ENCODE measurements at places on chromosomes 7 and 10.

DNA sequence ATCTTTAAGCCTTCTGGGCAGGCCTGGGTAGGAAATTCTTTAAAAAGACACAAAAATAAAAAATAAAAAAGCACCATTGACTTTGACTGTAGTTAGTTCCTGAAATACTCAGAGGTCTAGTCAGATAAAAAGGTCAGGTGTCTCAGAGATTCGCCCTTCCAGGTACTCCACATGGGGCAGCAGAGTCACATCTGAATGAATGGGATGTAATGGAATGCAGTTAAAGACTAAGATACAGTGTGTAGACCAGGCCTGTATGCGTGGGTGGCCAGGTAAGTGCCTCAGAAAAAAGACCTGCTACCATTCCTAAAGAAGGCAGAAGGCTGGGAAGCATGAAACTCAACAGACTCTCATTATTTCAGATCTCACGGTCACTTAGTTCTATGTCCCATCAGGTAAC lies 68.6 kb upstream of the SEM1 start:
- DNase-seq = no peak

DNA sequence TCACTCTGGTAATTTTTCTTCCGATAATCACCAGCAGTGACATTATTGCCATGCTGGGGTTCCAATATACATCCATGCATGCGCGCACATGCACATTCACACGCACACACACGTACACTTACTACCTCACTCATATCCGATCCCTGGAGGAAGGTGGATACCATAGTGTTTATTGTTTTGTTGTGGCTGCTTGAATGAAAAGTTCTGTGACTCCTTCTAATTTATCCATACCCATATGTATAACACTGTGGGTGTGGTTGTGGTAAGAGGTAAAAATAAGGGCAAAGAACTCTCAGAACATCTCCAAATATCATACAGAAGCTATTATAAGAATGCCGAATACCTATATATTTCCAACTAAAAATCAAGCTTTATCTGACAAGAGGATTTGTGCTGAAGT lies 407.8 kb upstream of the PODXL start:
- DNase-seq = no peak

- no peak for DNase-seq
These were observed 251.0 kb upstream of the NPSR1 start for GRCh38 chr7:34406848-34407530.

GRCh38 chr10:4330636-4331035 lies 495.4 kb upstream of the AKR1E2 start:
- no peak for DNase-seq

- DNase-seq = no peak
These were observed 1.5 kb upstream of the MYL10 start for GRCh38 chr7:101630591-101630990.

DNA sequence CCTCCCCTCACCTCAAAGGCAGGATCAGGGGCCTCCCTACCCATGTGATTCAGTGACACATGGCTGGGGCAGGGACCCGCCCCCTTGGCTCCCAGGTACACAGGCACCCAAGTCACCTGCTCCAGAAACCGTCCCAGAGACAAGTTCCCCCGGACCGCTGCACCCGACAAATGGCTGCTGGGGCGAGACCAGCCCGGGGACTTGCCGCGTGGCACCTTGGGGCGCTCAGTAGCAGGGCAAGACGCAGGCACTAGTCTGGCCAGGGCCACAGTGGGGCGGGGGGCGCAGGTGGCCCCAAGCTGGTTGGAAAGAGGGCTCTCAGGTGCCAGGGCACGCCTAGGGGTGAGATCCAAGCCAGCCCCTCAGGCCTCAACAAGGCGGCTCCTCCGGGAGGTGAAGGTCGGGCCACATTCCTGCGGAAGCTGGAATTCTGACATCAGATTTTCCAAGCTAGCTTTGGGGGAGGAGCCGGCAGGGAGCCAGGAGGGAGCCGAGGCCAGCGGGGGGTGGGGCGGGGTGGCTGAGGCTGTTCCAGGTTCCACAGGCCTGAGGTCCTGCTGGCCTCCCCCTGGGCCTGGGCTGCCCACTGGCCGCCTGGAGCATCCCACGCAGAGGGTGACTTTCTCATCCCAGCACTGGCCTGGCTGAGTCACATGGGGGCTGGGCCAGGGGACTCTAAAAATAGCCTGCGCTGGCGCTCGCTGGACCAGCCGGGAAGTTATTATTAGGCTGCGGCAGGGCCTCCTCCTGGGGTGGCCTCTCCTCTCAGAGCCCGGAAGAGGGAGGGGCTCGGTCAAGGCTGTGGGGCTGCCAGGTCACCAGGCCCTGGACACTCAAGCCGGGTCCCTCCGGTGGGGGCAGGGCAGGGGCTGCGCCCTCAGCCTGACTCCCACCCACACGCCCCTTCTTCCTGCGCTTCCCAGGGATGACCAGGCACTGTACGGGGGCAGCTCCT lies 20.5 kb upstream of the INPP5A start:
- peak; percentile 77 for DNase-seq

- no peak for DNase-seq
These were observed 584 bp upstream of the RUNDC3B start for GRCh38 chr7:87627634-87627994.

GRCh38 chr10:97578171-97578844 lies 5.7 kb downstream of the ANKRD2 start:
- no peak for DNase-seq

DNA sequence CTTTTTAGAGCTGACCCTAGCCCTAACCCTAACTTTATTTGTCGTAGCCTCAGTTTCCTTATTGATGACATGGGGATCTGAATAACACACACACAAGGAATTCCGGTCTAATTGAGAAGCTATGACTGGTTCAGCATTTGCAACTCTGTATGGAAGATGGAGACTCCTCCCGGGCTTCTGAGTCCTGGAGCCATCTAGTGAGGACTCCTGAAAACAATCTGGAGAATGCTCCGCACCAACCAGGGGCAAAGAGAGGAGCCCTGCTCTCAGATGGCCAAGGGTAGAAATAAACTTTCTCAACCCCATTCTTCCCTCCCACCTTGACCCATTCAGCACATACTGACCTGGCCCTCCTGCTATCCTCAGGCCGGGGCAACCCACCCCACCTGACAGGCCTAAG lies 26.4 kb downstream of the MBL2 start:
- DNase-seq = no peak

- no peak for DNase-seq
These were observed 1.9 kb upstream of the TMEM178B start for GRCh38 chr7:141071855-141072547.

GRCh38 chr7:141880960-141881359 lies 35.2 kb upstream of the OR9A4 start:
- DNase-seq = no peak

GRCh38 chr7:3092468-3092867 lies 48.8 kb upstream of the CARD11 start:
- peak; percentile 6 for DNase-seq

DNA sequence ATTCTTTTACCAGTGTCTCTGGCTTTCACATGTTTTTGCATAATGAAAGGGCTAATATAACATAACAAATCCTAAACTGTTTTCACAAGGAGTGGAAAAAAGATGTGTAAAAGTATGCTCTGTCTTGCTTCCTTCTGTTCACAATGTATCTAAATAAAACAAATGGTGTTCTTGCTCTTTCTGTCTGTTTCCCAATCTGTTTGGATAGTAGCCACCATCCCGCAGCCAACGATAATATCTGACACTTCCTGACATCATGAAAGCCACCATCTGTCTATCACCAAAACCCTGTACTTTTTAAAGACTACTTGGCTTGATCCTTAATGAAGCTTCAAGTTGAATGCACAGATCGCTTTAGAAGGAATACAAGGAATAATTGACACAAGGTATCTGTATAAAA lies 246.2 kb downstream of the ETV1 start:
- DNase-seq = no peak

DNA sequence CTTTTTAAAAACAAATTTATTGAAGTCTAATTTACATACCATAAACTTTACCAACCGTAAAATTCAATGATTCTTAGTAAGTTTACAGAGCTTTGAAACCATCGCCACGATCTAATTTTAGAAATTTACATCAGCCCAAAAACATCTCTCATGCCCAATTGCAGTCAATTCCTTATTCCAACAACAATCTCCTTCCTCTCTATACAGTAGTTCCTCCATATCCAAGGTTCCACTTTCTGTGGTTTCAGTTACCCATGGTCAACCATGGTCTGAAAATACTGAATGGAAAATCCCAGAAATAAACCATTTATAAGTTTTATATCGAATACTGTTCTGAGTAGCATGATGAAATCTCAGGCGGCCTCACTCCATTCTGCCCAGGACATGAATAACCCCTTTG lies 183.4 kb upstream of the ADCY1 start:
- DNase-seq = no peak

- DNase-seq = no peak
These were observed 105.3 kb upstream of the FAM20C start for GRCh38 chr7:87047-87446.

DNA sequence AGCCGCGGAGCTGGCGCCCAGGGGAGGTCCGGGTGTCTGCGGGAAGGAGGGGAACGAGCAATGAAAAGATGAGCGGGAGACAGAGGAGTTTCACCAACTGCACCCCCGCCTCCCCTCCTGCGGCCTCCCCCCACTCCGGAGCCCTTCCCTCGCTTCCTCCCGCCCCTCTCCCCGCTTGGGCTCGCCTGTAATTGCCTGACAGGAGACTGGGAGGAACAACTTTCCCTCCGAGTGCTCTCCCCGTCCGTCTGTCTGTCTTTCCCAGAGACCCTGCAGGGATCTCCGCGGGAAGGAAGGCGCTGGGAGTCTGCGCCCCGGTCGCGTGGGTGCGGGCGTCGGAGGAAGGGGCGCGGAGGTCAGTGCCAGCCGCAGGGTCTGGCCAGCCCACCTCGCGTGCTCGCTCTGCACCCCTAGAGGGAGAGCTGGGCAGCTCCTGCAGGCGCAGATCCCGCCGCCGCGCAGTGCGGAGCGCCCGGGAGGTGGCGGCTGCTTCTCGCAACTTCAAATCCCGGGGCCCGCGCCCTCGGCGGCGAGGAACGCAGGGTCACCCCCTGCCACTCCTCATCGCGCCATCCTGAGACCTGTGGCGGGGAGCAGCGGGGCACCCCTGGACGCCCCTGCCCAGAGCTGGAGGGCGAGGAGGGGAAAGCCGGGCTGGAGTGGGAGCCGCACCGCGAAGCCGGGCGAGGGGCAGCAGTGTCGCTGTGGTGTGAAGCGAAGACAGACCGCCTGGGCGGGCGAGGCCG lies 511 bp upstream of the NRP1 start:
- peak; percentile 72 for DNase-seq

- no peak for DNase-seq
These were observed 469.9 kb downstream of the GALNT17 start for GRCh38 chr7:71601851-71602250.

GRCh38 chr7:18976715-18977471 lies 140.5 kb downstream of the TWIST1 start:
- no peak for DNase-seq

- DNase-seq = no peak
These were observed 1.7 kb downstream of the RAMP3 start for GRCh38 chr7:45159296-45159695.

DNA sequence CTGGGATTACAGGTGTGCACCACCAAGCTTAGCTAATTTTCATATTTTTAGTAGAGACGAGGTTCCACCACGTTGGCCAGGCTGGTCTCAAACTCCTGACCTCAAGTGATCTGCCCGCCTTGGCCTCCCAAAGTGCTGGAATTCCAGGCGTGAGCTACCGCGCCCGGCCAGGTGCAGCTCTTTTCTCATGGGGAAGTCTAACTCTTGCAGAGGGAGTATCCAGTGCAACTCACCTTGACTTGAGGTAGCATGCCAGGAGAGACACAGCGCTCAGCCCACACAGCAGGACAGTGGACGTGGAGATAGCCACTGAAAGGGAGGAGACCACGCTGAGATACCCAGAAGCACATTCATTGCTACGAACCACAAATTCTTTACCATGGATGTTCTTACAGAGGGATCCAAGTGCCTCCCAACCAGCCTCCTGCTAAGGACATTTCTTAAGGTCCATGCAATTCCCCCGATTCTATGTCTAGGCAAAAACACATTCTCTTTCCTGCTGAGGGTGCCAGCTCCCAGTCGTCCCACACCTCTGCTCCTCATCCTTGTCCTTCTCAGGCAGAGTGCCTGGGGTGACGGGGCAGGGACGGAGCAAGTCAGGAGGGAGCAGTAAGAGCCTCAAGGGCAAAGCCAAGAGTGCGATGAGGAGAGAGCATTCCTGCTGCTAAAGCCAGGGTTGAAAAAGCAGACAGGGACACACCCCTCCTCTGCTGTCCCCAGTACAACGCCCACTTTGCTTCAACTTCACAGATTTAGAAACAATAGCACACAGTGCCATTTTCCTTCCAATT lies 21.0 kb downstream of the IL15RA start:
- no peak for DNase-seq

DNA sequence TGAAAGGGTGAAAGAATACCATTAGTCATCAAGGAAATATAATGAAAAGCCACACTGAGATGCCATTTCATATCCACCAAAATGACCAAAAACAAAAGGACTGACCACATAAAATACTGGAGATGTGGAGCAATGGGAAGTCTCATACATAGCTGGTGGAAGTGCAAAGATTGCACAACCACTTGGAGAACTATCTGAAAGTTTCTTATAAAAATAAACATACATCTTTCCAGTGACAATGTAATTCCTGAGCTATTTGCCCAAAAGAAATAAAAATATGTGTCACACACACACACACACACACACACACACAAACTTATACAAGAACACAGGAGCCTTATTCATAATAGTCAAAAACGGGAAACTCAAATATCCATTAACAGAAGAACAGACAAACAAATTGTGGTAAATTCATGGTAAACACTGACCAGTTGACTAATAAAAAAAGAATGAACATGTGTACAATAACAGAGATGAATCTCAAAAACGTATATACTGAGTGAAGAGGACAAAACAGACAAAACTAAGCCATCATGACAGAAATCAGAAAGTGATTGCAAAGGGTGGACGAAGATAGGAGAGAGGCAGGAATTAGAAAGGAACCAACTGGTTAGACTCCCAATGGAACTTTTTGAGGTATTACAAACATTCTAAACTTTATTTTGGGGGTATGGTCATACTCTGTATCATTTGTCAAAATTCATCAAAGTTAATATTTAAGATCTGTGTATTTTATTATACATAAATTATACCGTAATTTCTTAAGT lies 21.5 kb downstream of the WASL start:
- DNase-seq = peak; percentile 62

GRCh38 chr7:120467676-120468075 lies 194.7 kb downstream of the KCND2 start:
- no peak for DNase-seq

DNA sequence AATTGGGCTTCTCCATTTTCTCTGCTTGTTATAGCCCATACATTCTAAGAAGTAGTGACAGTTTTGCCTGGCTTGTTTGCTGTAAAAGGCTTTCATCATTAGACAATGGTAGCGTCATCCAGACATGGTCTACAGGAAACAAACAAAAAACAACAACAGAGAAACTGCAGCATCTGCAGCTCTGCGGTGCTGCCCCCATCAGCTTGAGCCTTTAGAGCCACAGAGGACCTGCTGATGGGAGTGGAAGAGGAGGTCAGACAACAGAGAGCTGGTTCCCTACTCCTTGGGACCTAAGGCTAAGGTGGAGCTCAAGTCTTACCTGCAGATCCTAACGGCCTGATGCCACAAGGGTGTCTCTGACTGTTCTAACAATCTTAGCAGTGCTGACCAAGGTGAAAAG lies 3.1 kb downstream of the INA start:
- no peak for DNase-seq

GRCh38 chr10:99784016-99784726 lies 1.7 kb downstream of the ABCC2 start:
- peak; percentile 77 for DNase-seq

GRCh38 chr7:99473315-99473596 lies 566 bp downstream of the ZNF789 start:
- DNase-seq = no peak
